Erythroblast (primary cell): ENCODE measurements at places on chromosomes 12 and 14.

- DNase-seq: no peak
These were observed 186.9 kb downstream of the ALX1 start for GRCh38 chr12:85466890-85467289.

DNA sequence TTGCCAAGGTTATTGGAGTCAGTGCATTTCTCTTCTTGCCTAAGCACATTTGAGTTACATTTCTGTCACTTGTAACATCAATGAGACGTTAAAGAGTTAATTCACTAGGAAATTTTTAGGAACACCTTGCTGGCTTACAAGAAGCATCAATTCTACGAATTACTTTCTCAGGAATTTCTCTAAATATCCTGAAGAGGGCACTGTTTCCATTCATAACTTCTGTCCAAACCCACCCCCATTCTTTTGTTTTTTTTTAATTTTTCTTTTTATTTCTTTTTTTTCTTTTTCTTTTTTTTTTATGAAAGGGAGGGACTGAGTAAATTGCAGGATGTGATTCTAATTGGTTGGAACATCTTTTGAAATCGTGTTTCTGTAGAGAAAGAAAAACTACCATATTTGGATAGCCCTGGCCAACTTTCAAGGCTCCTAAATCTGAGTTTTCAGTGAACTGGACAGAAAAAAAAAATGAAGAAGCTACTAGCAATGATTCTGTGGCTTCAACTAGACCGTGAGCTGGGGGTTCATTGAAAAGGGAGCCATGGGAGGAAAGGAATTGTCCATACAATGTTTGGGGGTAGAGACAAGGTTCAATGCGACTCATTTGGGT, 285.3 kb downstream of the DAD1 start:
- no peak for DNase-seq

DNA sequence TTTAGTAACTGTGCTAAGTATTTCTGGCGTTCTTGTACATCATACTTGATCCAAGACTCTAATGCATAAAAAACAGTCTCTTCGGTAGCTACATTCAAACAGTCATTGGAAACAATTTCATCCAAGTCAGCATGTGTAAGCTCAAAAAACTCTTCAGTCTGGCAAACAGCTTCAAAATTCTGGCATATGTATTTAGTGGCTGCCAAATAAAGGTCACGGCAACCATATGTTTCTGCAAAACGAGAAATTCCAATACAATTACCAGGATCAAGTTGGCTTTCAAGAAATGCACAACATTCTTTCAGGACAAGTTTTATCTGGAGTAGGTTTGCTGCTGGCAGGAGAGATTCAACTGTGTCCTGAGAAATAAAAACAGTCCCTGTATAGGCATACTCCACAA, 16.5 kb downstream of the KLHL28 start:
- DNase-seq: no peak

DNA sequence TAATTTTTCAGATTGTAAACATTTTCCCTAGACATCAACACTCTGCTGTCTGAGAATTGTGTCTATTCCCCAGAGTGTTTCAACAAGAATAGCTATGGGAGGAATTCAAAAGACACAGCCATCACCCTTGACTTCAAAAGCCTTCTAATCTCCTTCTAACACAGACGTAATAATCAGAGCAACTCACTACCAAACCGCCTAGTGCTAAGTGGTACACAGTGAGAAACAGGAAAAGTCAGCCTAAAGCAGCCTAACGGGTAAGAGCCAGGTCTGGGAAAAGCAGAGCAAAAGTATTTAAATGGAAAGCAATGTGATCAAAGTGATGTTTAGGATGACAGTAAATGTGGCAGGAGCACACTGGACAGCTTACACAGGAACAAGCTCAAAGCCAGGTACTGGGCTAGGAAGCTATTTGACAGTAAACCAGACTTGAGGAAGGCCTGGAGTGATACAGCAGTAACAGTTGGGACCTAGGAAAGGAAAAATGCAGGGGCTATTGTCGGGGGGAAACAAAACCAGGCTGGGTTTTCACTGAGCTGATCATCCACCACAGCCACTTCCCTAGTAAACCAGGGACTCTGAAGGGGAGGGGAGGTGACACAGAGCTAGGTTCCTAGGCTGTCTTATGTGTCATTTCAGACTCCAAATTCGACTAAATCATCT, 29.4 kb downstream of the CORO1C start:
- peak; percentile 79 for DNase-seq

GRCh38 chr12:2891240-2892053, 756 bp downstream of the TULP3 start:
- DNase-seq: peak; percentile 57

- DNase-seq: no peak
These were observed 273.4 kb upstream of the SLC16A7 start for GRCh38 chr12:59322473-59322872.

- DNase-seq: peak; percentile 88
These were observed at the start of gene PNMA1 for GRCh38 chr14:73713803-73714655. Gene PNMA1 (minus strand): TSS chr14:73714384. CDS start chr14:73713639, 745 bp downstream.

GRCh38 chr14:59631237-59631636, 54.6 kb upstream of the CCDC175 start:
- peak; percentile 5 for DNase-seq

DNA sequence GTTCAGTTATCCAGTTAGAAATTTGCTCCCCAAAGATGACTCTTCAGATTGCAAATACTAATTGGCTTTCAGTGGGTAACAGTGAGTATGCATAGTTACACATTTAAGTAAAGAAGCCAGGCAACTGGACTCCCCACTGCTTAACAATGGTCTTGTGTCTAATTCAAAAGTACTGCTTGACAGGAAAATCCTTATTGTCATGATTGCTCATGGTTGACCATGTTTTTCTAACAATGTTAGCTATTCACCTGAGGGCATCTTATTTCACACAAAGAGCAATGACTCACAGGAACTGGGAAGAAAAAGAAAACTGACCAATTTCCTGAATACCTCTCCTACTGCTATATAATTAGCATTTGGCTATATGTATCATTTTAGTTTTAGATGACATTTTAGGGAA, 33.7 kb upstream of the ALG10B start:
- DNase-seq: no peak

DNA sequence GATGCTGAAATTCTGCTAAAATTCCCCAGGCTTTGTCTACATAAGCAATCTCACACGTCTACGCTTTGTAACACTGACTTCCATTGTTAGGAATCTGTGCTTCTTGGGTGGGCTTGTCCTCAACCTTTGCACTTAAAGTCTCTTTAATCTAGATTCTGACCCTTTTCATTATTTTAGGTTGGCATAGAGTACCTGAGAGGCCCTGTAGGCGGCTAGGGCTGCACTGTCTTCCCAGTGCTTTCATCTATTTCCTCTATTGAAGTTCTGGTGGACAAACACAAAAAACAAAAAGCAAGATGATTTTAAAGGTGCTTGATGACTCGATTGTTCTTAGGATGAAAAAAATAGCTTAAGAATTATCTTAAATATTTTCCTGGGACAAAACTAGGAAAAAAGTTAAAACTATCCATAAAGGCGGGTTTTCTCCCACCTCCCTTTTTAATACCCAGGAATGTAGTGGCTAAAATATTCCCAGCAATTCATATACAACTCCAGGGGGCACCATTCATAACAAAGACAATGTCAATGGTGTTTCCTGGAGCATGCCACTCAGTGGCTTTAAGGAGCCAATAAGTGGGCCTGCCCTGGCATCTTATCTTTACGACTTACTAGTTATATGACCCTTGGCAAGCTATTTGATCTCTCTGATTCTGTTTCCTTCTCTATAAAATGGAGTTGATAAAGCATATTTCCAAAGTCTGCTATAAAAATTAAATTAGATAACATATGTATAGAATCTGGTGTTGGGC, 197.5 kb downstream of the STXBP6 start:
- no peak for DNase-seq

DNA sequence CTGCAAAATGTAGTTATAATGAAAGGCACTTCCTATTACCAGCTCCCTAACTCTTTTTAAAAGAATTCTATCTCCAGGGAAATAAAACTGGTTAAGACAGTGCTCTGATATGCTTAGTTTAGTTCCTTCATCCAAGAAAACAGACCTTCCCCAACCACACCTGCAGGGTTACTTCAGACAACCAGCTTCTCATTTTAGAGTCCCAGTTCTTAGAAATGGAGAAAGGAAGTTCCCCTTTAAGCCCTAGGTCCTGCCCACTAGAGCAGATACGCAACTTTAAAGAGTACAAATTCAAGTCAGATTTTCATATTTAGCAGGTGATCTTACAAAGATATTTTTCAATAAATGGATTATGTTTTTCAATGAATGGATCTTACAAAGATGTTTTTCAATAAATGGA, 4.4 kb upstream of the WSB2 start:
- DNase-seq: no peak

- peak; percentile 82 for DNase-seq
These were observed 21.9 kb upstream of the ADIPOR2 start for GRCh38 chr12:1668833-1669543.

- no peak for DNase-seq
These were observed 119.1 kb downstream of the ITPR2 start for GRCh38 chr12:26713885-26714383.

- no peak for DNase-seq
These were observed 166.0 kb downstream of the FOXN3 start for GRCh38 chr14:89251061-89251460.

DNA sequence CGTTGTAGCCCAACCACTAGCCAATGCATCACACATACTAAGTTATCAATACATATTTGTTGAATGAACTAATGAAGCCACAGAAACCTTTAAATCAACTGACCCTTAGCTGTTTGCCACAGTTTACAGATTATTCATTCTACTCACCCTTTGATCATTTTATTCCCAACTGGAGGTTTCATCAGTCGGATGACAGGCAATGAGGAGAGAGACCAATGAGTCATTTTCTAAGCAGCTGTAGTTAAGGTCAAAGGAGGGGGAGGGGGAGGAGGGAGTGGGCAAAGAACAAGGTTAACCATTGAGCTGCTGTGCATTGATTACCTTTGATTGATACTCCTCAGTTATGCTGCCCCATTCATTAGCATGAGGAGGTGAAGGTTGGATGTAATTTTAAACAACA, 469.5 kb downstream of the VRK1 start:
- no peak for DNase-seq
